ENCODE measurements at places on chromosomes 12 and 14.

GRCh38 chr14:40371011-40371410 lies 938.8 kb upstream of the FBXO33 start:
- no peak for ATAC-seq

DNA sequence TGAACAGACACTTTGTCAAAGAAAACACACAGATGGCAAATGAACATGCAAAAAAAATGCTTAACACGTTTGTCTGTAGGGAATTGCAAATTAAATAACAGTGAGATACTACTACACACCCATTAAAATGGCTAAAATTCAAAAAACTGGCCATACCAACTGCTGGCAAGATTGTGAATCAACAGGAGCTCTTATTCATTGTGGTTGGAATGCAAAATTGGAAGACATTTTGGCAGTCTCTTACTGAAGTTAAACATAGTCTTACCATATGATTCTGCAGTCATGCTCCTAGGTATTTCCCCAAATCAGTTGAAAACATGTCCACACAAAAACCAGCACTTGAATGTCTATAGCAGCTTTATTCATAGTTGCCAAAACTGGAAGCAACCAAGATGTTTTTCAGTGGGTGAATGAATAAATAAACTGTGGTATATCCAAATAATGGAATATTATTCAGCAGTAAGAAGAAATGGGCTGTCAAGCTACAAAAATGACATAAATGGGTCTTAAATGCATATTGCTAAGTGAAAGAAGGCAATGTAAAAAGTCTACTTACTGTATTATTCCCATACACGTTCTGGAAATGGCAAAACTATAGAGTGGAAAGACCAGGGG lies 91.4 kb downstream of the PLEKHA5 start:
- ATAC-seq, result no peak

DNA sequence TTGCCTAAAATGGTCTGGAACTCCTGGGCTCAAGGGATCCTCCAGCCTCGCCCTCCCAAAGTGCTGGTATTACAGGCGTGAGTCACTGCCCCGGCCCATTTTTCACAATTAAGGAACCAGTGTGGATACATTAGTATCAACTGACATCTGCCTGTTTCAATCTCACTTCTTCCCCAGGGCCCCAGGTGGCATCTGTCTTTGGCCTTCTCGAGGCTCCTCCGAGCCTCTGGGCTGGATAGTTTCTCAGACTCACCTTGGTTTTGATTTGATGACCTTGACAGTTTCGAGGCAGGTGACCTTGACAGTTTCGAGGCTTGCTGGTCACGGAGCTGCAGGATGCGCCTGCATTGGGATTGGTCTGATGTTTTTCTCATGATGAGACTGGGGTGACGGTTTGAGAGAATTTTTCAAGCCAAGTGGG lies 41.0 kb upstream of the NCOR2 start:
- ATAC-seq, result no peak

- ATAC-seq, result no peak
Observed at GRCh38 chr14:97523936-97524335, 726.8 kb downstream of the VRK1 start.

DNA sequence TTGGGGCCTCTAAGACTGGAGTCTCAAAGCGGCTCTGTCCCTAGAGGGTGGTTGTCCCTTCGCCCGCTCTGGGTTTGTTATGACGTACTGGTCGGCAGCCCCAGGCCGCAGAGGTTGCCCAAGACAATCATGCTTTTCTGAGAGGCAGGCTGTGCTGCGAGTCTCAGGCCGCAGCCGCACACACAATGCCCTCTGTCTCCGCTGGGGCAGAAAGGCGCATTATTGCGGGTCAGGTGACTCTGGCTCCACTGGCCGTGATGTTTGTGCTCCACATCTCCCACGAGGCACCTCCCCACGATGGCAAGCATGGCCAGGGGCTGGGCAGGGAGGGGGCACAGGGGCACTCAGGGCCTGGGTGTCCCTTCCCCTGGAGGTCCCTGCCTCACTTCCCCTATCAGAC lies 21.0 kb upstream of the PLEKHG3 start:
- no peak for ATAC-seq

DNA sequence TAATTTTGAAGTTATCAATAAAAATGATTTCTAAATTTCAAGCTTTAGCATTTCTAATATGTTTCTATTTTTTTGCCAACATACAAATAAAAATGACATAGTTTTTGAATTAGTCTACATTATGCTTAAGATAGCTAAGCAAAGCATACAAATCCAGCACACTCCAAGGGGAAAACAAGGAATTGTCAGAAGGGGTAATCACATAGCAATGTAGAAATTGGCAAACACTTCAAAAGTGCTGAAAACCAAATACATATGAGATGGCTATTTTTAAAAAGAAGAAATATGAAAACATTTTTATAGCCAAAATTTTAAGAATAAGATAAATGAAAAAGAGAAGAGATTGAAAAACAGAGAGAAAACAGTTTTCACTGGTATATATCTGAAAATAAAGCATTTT lies 308.0 kb downstream of the SLC6A15 start:
- ATAC-seq, result no peak

DNA sequence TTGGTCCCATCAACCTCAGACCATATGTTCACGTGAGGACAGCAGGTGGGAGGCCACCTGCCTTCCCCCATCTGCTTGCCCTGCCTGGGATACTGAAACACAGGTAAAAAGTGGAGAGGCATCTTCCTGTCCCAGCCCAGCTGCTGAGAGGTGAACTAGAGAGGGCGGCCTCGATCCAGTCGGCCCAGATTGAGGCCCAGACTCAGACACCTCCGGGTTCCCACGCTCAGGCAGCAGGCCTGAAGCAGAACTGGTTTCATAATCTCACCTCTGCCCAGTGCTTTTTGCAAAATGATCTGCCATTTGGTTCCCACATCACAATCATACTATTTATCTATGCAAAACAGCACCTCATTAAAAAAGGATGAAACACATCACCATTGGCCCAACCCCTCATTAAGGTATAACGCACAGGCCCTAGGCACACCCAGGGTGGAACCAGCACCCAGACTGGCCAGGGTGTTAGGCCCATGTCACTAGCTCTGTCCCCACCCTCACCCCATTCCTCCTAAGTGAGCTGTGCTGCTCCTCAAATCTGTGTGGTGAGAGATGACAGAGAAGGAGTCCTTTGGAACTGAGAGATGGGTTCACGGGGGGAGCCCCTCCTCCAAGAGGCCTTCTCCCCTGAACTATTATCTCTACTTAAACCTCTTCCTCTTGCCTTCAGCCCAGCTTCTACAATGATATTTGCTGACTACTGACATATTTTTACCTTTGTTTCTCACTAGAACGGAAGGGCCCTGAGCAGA lies 81.1 kb downstream of the ZFP36L1 start:
- no peak for ATAC-seq

- no peak for ATAC-seq
Observed at GRCh38 chr12:51323966-51324895, at the start of gene BIN2. Gene BIN2 (minus strand): TSS chr12:51324174. CDS start chr12:51324102, 72 bp downstream.

- ATAC-seq, result no peak
Observed at GRCh38 chr14:21384494-21384851, 654 bp upstream of the SUPT16H start.

DNA sequence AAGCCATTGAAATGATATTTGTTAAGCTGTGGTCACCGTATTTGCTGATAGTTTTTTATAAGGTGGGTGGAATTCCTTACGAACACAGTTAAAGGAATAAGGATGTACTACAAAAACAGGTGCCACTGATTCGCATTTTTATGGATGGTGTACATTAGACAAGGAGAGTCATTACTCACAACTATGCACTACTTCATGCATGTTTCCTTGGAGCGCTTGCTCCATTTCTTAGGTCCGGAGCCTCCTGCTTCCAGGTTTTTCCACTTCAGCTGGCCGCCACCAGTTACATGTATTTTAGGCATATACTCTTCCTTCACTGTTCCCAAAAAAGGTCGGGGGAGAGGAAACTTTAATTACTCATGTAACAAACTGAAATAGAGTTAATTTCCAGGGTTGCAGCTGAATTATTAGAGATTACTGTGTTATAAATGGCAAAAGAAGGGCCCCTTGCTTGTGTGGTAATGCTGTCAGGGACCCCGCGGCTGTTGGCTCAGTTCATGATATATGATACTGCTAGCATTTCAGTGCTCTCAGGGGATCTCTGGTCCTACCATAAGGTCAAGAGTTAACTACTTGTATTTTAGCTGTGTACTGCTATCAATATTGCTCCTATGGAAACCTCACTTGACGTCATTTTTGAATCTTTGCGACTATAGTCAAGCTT lies 454.7 kb downstream of the NPAS3 start:
- ATAC-seq, result no peak

GRCh38 chr14:74155287-74155686 lies 70.5 kb downstream of the LIN52 start:
- ATAC-seq, result no peak

DNA sequence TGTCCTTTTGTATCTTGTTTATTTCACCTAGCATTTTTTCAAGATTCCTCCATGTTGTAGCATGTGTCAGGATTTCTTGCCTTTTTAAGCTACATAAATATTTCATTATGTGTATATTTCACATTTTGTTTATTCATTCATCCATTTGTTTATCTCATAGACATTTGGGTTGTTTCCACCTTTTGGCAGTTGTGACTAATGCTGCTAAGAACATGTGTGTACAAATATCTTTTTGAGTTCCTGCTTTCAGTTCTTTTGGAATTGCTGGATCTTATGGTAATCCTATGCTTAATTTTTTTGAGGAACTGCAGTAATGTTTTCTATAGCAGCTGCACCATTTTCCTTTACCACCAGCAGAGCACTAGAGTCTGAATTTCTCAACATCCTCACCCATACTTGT lies 62.4 kb downstream of the SCN8A start:
- ATAC-seq, result no peak

- ATAC-seq, result peak; percentile 99
Observed at GRCh38 chr12:2640709-2641108, 154.1 kb upstream of the FKBP4 start.

GRCh38 chr12:94186278-94187241 lies 38.2 kb downstream of the PLXNC1 start:
- peak; percentile 90 for ATAC-seq

Measured in SK-N-SH treated with all-trans-retinoic acid at 6 μM for 48 hours (cell line).